Panc1 (cell line): ENCODE measurements at places on chromosomes 4 and X.

DNA sequence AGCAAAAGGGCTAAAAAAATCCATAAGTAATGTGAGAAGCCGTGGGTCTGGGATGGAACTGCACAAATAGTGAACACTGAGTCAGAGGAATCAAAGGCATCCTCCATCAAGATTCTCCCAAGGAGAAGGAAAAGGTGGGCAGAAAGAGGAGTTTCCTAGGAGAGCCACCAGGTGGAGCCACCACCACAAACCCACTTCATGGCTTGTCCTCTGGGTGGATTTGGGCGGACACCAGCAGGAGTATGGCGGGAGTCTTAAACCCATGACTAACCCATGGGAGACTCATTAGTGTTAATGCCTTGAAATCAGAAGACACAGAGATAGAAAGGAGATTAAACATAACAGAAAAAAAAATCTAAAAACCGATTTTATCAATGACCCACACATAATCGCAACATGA is 147.7 kb downstream of the SH3KBP1 start:
- DNase-seq, result peak; percentile 28

GRCh38 chrX:19183761-19184477 is 61.7 kb upstream of the ADGRG2 start:
- no peak for DNase-seq

- DNase-seq, result no peak
Observed at GRCh38 chr4:112146502-112146813, 1.2 kb downstream of the FAM241A start.

GRCh38 chr4:39045827-39046221 is 13.6 kb upstream of the TMEM156 start:
- DNase-seq, result no peak
